ENCODE measurements at places on chromosomes 3 and 15.

DNA sequence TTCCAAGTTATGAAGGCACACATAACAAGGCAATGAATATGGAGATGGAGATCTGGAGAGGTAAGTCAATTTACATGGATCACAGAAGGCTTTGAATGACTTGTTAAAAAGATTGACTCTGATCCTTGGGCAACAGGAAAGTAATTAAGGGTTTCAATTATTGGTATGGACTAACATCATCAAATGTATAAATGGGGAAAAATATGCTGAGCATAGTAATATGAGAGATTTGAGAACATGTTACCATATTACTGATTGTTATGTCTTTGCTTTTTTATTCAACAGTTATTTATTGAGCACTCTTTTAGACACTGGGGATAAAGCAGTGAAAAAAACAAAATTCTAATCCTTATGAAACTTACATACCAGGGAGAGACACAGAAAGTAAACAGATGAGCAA is 238.5 kb upstream of the ROBO1 start:
- DNase-seq = no peak

DNA sequence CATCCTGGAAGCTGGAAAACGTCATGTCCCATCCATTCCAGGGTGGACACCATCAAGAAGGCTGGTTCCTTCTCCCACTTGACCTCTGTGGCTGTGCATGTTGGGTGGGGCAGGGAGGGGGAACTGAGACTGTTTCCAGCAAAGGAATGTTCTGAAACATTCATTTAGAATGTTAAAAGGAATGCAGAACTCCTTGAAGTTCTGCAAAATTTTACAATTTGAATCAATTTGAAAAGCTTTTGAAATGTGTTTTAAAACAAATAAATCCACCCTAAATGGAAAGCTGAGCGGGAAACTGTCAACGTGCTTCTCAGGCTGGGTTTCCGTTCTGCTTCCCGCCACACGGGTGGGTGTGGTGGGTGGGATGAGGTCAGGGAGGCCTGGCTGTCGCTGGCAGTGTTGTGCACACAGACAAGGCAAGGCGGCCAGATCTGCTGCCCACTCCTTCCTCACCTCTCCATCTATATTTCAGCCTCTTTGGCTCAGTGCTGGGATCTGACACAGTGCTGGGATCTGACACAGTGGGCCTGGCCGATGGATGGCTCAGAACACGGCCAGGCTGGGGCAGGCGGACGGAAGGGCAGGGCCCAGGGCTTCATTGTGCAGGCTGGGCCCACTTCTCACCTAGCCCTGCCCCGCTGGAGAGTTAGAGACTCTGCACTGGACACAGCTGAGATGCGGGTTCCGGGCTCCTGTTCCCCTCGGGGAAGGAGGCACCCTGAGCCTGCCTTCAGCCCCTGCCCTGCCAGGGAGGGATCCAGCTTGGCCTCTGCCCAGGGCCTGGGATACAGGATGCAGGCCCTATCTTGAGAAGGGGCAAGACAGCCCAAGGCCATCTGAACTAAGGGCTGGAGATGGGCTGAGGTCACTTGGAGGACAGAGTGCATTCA is 110.4 kb downstream of the TMEM266 start:
- no peak for DNase-seq

- DNase-seq = no peak
These were observed 12.7 kb upstream of the SLC6A6 start for GRCh38 chr3:14389716-14390115.

DNA sequence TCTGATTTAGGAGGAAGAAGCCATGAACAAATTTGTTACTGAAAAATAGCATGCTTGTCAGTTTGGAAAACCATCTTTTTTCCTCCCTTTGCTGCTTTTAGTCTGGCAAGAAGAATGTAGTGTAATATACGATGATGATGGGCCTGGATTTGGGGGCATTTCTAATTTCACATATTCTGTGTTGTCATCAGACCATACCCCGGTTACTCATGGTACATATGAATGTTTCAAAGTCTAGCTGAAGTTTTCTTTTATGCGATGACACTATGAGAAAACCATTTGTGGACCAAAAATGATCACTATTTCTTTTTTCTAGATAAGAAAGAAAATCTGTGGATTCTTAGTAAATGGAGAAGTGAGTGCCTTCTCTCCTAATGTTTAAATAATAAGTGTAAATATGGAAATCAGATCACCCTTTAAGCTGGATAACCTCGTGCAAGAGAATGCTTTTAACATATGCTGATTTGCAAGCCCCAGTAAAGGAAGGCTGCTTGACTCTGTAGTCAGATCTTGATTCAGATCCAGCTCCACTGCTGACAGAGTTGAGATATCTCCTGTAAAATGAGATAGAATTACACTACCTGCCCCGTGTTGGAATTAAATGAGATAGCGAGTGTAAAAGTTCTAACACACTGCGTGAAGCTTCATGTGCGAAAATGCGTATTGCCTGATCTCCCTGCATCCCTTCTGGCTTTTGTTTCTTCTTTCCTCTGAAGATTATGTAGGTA is 3.0 kb downstream of the MEF2A start:
- DNase-seq = no peak

DNA sequence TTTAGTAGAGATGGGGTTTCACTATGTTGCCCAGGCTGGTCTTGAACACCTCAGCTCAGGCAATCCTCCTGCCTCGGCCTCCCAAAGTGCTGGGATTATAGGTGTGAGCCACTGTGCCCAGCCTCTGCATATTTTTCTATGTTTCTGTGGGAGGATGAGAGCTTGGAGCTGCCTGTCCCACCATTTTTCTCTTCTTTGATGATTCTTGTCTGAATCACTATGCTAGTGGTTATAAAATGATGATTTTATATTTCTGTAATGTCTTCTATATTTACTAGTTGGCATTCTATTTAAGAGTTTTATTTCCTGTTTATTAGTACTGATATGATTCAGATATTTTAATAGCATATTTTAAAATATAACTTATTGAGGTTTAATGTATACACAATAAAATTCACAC is 69.7 kb downstream of the CHCHD6 start:
- DNase-seq = no peak

GRCh38 chr3:20041197-20041780 is 1.0 kb downstream of the KAT2B start:
- DNase-seq = peak; percentile 71

- no peak for DNase-seq
These were observed 158.0 kb downstream of the CTNNB1 start for GRCh38 chr3:41357271-41357670.

GRCh38 chr15:32096916-32097617 is 66.8 kb downstream of the CHRNA7 start:
- DNase-seq = no peak

- no peak for DNase-seq
These were observed 157.2 kb upstream of the TPRG1 start for GRCh38 chr3:189014526-189014925.

GRCh38 chr3:37477711-37478487 is 303.5 kb upstream of the LRRFIP2 start:
- no peak for DNase-seq

GRCh38 chr3:101379658-101380376 is 59.4 kb upstream of the IMPG2 start:
- no peak for DNase-seq

GRCh38 chr3:176927280-176927679 is 270.0 kb downstream of the TBL1XR1 start:
- DNase-seq = no peak

DNA sequence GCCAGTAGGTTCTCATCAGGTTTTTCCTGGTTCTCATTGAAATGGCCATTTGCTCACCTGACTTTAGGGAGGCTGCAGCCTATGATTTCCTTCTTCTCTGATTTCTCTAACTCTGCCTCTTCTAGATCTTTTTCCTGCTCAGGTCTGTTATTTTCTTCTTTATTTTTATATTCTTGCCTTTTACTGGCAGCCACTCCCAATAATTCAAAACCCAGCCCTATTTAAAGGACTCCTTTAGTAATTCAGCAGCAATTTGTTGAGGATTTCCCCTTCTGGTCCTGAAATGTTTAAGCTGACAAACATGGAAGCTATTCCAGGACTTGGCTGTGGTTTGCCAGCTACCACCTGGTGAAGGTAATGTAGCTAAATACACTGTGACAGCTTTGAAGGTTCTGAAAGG is 201.5 kb downstream of the ZMAT3 start:
- DNase-seq = no peak

DNA sequence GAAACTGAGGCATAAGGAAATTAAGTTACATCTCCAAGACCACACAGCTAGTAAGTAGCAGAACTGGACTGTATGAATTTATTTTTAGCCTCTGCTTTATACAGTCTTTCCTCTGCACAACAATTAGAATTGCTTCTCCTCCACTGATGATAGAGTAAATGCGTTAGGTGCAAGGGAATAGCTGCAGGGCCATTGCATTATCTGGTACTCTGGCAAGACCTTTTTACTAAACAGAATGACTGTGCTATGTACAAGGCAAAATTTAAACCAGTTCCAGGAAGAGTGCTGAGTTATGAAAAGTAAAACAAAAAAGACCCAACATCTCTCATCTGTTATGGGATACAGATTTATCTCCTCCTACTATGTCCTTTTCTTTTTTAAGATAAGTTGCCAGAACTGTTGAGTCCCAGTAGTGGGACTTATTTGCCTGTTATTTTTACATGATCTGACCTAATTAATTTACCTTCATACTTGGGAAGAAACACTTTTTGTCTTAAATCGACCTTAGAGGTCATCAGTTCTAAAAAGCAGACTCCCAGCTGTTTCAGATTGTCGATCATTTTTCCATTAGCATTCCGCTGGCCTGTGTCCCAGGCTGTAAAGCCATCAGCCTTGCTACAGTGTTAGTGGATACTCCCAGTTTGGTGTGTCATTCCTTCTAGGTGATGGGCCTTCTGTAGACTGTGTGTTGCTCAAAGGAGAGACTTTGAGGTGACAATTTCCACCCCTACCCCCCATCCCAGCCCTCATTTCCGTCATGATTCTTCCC is 147.5 kb upstream of the NUDT16 start:
- DNase-seq = no peak

DNA sequence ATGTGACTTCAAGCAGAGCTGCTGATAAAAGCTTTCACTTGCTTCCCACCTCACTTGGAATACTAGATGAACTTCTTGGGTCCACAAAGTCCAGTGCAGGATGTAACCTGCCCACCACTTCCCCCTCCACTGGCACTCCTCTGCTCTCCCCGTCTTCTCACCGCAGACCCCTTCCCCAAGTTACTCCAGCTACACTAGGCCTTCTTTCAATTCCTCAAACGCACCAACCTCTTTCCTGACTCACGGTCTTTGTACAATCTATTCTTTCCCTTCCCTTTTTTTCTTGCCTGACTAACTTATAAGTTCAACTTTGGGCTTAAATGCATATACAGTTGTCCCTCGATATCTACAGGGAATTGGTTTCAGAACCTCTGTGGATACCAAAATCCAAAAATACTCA is 5.2 kb upstream of the ATP13A3 start:
- DNase-seq = no peak

DNA sequence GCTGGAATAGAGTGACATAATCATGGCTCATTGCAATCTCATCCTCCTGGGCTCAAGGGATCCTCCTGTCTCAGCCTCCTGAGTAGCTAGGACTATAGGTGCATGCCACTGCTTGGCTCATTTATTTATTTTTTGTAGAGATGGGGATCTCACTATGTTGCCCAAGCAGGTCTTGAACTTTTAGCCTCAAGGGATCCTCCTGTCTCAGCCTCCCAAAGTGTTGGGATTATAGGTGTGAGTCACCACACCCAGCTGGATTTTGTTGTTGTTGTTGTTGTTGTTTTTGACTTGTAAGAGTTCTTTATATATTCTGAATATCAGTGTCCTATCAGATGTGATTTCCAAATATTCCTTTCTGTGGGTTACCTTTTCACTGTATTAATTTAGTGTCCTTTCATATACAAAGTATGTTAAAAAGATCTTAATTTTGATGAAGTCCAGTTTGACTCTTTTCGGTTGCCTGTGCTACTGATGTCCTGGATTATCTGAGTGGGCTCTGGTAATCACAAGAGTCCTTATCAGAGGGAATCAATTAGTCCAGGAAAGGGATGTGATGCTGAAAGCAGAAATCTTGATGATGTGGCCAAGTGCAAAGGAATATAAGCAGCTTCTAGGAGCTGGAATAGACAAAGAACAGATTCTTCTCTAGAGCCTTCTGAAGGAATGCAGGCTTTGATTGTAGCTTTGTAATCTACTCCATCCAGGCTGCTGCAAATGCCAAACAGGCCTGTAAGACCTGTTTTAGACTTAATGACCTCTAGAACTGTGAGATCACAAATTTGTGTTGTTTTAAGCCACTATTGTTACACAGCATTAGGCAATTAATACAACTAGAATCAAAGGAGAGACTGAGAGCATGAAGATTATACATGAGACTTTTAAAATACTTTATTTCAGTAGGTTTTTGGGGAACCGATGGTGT is 30.2 kb downstream of the NCK1 start:
- DNase-seq = no peak

GRCh38 chr15:65054333-65055200 is 9.4 kb downstream of the SLC51B start:
- DNase-seq = no peak

DNA sequence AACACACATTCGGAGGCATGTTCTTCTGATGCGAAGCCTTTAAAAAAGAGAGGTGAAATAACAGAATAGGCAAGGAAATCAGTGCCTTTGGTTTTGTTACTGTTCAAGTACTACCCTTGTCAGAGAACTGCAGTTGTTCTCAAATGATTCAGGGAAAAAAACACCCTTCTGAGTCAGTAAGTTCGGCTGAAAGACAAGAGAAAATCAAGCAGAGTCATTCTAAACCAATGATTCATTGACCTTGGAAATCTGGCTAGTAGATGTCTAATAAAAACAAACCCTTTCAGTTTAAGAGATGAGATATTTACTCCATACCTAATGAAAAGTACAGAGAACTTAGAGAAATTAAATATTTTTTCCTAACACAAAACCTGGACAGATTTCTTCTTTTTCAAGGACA is 72.7 kb upstream of the ABI3BP start:
- no peak for DNase-seq

- DNase-seq = no peak
These were observed 21.4 kb downstream of the SIAH2 start for GRCh38 chr3:150741497-150742140.

DNA sequence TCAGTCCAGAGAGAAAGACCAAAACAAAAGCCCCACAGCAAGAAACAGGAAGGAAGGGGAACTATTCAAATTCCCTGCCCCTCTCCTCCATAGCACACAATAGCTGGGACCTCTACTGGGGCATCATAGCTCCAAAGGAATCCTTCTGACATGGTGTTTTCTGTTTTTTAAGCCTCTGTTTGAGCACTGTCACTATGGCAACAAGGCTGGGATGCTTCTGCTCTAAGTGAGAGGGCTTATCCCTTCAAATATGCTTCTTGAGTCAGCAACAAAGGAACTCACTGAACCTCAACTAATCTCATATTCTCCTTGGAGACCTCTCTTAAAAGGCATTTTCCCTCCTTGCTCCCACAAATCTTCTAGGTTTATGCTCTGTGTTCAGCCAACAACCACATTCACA is 40.5 kb downstream of the MYLK start:
- DNase-seq = no peak

GRCh38 chr3:98733053-98733811 is 29.9 kb upstream of the ST3GAL6 start:
- peak; percentile 37 for DNase-seq

GRCh38 chr15:63491979-63492378 is 12.4 kb upstream of the USP3 start:
- no peak for DNase-seq
